Activated effector memory CD4-positive, alpha-beta T cell treated with Interleukin-2 at 50 U/mL for 16 hours (primary cell): ENCODE measurements at places on chromosomes 12 and 14.

DNA sequence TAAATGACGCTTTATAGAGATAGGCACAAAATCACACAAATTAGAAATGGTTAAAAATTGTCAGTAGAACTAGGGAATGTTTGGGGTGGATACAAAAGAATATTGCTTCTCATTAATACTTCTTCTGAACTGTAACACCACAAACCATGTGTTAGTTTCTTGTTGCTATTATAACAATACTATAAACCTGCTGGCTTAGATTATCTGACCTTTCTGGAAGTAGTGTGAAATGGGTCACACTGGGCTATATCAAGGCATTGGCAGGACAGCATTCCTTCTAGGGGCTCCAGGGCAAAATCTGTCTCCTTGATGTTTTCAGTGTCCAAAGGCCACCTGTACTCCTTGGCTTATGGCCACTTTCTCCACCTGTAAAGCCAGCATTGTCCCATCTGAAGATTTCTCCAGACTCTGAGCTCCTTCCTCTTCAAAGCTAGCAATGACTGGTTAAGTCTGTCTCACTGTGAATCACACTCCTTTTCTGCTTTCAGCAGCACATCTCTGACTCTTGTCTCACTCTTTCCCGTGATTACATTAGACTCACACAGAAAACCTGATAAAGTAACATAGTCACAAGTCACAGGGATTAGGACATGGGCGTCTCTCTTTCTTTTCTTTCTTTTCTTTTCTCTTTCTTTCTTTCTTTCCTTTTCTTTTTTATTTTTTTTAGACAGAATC, 86.3 kb downstream of the SLC15A4 start:
- no peak for DNase-seq

GRCh38 chr14:64248689-64249088, 45.5 kb downstream of the ESR2 start:
- DNase-seq, result no peak

GRCh38 chr14:35222324-35222723, 69.9 kb upstream of the PSMA6 start:
- DNase-seq, result no peak

DNA sequence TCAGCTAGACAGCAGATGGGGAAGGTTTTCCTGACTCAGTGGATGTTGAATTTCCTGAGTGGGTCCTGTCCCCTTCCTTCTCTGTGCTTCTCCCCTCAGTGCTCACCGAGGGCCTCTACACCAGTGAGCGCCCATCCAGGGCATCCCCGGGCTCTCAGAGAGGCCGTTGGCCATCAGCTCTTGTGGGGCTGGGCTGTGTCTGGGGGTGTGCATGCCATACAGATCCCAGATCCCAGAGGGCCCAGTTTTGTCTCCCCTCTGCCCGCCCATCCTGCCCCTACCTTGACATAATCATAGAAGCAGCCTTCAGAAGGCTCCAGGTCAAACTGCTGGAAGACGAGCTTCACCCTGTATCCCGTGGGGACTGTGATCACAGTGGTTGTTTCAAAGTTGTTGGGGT, 1.1 kb downstream of the C1R start:
- DNase-seq, result no peak

DNA sequence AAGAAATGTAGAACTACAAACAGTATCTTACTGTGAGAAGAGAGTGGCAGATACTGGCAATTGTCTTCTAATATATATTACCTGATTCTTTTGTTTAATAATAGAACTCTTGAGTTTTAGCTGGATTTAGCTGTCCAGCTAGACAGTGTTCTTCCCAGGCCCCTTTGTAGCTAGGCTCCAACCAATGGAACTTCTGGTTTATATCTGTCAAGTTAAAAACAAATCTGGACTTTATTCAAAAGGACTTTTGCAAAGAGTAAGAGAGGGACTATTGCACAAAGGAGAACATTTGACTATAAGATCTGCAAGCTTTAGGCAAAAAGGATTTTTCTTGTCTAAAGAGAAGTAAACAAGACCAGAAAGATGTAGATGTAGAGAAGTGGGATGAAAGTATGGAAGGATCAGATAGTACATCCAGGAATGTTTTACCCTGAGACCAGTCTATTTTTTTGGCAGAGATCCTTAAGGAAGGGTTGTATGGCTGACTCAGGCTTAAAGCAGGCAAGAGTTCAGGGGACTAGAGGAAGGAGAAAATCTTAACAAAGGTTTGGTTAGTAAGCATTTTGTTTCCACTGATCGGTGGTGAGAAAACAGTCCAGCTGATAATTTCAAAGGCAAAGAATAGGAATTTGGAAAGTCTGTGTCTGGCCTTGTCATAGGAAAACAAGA, 111.1 kb upstream of the PLEKHA5 start:
- no peak for DNase-seq

DNA sequence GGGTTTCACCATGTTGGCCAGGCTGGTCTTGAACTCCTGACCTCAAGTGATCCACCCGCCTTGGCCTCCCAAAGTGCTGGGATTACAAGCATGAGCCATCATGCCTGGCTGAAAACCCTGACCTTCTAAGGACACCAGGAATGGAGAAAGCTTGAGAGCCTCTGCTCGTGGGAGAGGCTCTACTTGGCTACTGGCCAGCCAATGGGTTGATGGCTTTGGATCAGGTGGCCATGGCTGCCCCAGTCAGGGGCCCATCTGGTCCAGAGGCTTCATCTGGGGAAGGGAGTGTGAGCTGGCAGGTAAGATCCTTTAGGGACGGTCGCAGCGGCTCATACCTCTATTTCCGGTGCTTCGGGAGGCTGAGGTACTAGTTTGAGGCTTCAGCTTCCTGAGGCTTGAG, 42.5 kb upstream of the PPP1CC start:
- DNase-seq, result no peak

DNA sequence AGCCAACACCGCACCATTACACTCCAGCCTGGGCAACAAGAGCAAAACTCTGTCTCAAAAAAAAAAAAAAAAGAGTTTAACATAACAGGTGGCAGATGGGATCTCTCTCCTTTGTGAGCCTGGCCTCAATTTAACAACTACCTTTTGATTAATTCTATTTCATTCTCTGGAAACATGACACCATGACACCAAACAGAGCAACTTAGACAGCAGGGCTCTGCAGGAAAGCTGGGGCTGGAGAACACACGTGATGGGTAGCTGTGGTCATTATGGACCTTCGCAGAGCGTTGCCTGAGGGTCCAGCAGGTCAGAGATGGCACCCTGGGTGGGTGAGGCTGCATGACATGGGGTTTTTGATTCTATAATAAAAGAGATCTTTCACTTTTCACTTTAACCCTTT, 1.7 kb upstream of the DGLUCY start:
- no peak for DNase-seq

GRCh38 chr12:17592472-17592871, 497.5 kb downstream of the RERGL start:
- DNase-seq, result no peak

GRCh38 chr12:111238075-111238734, 130.7 kb downstream of the PHETA1 start:
- no peak for DNase-seq

GRCh38 chr12:82325540-82326336, 32.4 kb downstream of the CCDC59 start:
- DNase-seq, result no peak

GRCh38 chr14:96748362-96748761, 48.8 kb upstream of the VRK1 start:
- no peak for DNase-seq

DNA sequence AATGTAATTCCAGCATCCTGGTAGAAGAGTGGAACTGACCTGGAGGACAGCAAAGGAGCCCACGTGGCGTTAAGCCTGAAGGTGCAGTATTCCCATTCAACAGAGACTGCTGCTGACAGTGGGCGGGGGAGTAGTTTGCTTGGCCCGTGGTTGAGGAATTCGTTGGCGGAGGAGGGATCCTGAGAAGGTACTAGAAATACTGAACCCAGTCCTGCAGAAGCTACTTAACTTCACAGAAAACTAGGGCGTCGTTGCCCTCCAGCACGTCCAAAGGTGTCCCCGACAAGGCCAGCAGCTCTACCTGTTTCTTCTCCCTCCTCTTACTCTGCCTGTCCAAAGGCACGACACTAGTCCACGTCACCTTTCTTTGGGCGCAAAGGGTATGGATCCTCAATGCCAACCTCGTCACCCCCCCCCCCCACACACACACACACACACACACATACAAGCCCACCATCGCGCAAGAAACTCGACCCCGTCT, 303 bp downstream of the PUS7L start:
- no peak for DNase-seq

DNA sequence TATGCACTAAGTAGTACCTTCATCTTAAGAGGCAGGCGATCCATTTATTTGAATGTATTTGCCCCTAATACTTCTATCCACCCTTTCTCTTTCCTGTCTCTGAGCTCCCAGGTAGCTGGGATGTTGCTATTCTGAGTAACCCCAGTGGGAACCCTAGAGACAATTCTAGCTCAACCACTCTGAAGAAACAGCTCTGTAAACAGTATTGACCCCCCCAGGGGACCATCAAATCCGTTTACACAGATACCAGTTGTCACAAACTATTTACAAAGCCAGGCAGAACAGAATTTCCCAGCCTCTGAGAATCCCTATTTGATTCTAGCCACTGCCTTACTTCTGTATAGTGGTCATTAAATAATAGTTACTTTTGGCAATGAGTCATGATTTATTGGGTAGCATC, 64.9 kb downstream of the MIPOL1 start:
- DNase-seq, result no peak

- DNase-seq, result no peak
Measured at GRCh38 chr14:95432144-95433093, 84.0 kb downstream of the SYNE3 start.

- DNase-seq, result no peak
Measured at GRCh38 chr12:115988625-115989563, 288.6 kb downstream of the MED13L start.

GRCh38 chr12:116717466-116718437, 20.1 kb downstream of the SPRING1 start:
- no peak for DNase-seq

DNA sequence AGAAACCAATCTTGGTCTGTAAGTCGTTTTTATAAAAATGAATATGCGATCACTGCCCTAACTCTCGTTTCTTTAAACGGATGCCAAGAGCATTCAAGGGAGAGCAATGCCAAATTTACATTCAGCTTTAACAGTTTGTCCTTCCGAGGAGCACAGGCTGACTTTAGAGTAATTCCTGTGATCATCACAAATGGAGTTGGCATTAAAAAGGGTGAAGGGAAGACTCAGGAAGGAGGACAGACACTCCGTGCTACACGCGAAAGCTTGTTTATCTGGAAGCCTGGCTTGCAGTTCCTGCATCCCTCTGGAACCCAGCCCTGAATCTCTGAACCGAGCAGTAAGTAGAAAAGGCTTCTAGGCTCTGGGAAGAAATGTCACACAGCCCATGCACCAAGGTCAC, 78.4 kb downstream of the PAPOLA start:
- no peak for DNase-seq

DNA sequence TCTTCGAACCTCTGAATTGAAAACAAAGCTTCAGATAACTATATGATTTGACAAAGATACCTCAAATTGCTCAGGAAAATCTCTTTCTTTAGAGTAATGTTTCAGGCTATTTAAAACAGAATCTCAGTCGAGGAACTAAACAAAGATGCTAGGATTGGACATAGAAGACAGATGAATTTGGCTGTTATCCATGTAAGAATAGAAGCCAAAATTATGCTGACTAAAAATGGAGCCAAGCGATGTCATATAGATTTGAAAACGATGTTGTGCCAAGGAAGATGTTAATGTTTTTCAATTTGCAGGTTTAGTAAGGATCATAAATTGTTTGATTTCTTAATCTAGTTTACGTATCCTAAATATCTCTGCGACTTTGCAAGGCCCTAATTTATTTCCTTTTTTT, 295.9 kb downstream of the FOXG1 start:
- DNase-seq, result no peak

DNA sequence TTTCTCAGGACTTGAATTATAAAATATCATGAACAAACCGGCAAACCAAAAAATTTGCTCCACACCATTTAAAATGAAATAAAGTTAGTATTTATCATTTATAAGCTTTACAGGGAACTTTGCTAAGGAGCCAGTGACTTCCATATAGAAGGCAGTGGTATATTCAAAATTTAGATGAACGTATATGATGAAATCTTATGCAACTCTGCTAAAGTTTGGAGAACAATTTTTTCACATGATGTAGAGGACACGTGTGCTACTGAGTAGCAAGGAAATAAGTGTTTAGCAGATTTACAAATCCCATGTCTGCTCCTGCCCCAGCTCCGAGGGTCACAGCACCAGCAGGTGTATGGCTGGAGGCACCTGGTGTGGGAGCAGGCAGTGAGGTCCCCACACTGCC, 70.8 kb upstream of the IFNG-AS1 start:
- DNase-seq, result no peak

- no peak for DNase-seq
Measured at GRCh38 chr12:124577986-124578385, 10.6 kb upstream of the NCOR2 start.

- no peak for DNase-seq
Measured at GRCh38 chr12:78118486-78118885, 287.8 kb downstream of the NAV3 start.

DNA sequence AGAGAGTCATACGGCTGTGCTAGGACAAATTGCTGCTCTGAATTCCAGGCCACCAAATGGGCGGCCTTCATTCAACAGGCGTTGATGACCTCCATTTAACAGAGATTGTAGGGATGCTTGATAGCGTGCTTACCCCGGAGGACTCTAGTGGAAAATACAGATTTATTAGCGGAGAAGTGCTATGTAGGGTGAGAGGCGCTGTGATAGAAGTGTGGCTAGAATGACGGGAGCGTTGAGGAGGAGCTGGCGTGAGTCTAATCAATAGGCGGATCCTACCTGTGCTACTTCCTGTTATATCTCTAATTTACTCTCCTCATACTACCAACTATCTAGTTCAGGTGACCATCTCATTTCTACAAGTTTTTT, 668 bp downstream of the MRPS35 start:
- no peak for DNase-seq

- no peak for DNase-seq
Measured at GRCh38 chr14:105072381-105072861, 7.2 kb upstream of the GPR132 start.
